CD4-positive, alpha-beta T cell (primary cell): ENCODE measurements at places on chromosomes 1 and 21.

GRCh38 chr1:62539028-62539447 lies 58.3 kb upstream of the ANGPTL3 start:
- DNase-seq, result no peak

- DNase-seq, result no peak
Measured at GRCh38 chr1:26887125-26887524, 3.0 kb downstream of the GPN2 start.

GRCh38 chr1:180360333-180361075 lies 130.4 kb downstream of the LHX4 start:
- no peak for DNase-seq

DNA sequence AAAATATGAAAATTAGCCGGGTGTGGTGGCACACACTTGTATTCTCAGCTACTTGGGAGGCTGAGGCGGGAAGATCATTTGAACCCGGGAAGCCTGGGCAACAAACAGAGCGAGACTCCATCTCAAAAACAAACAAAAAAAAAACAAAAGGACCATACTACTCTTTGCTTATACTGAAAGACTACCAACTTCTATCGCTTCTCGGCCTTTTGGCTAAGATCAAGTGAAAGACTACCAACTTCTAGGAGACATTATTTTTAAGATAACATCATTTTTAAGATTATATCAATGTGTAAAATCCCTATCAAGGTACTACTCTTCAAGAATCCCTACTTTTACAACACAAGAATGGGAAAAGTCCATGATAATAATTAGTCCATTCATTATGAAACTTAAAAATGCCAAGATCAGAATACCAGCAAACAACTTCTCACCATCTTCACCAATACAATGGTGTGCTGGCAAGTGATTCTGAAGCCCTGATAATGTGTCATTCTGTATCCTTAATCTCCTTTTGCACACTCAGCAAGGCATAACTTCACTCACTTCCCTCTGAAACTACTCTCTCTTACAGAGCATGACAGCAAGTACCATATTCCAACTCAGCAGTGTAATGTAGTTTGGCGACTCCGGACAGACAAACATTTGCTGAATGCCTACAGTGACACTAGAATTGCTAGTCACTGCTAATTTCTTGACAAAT lies 1.7 kb downstream of the PTP4A2 start:
- peak; percentile 51 for DNase-seq

DNA sequence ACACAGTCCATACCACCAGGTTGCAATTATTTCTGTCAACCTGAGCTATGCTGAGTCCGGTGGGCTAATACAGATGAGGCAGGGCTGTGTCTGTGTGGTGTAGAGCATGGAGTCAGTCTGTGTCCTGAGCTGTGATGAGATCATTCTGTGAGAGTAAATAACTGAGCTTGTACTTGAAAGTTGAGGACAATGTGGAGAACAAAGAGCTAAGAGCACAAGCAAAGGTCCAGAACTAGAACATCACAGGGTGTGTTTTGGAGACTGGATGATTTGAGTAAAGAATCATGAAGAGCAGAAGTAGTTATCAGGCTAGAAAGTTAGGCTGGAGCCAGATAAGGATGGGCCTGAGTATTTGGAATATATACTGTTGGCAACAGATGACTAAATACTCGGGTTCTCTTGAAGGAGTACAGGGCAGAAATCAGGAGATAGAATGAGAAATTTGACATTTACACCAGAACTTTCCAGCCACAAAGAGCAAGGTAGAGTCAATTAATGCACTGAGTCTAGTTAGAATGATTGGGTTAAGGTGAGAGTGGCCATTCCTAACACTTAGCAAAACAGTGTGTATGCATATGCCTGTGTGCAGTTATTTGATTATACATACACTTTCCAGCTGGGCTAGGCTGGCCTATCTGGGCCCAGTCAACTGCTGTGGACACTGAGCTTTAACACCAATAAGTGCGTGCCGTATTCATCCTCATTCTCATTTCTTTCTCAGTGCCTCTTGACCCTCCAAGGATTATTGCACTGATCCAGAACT lies 48.8 kb downstream of the LEPR start:
- DNase-seq, result no peak

GRCh38 chr1:62436466-62437272 lies at the start of gene USP1:
Gene USP1 (plus strand): TSS chr1:62437049. CDS start chr1:62439868, 2,819 bp downstream.
- DNase-seq, result peak; percentile 99

- no peak for DNase-seq
Measured at GRCh38 chr1:5427026-5427613, 565.1 kb downstream of the NPHP4 start.
